ENCODE measurements at places on chromosomes 3 and 15. TPM values are rescaled to one million over a fixed set of nuclear protein-coding genes. Genes with fewer than 3 reads are reported as not detected.

DNA sequence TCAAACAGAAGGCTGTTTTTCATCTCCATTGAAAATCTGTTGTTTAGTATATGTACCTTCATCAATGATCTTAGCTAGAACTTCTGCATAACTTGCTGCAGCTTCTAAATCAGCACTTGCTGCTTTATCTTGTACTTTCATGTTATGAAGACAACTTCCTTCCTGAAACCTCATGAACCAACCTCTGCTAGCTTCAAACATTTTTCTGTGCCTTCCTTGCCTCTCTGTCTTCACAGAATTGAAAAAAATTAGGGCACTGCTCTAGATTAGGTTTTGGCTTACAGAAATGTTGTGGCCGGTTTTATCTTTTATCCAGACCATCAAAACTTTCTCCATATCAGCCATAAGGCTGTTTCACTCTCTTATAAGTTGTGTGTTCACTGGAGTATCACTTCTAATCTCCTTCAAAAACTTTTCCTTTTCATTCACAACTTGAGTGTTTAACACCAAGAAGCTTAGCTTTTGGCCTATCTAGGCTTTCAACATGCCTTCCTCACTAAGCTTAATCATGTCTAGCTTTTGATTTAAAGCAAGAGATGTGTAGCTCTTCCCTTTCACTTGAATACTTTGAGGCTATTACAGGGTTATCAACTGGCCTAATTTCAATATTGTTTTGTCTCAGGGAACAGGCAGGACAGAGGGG lies 78.6 kb downstream of the IGSF11 start:
- DNase-seq, result no peak

DNA sequence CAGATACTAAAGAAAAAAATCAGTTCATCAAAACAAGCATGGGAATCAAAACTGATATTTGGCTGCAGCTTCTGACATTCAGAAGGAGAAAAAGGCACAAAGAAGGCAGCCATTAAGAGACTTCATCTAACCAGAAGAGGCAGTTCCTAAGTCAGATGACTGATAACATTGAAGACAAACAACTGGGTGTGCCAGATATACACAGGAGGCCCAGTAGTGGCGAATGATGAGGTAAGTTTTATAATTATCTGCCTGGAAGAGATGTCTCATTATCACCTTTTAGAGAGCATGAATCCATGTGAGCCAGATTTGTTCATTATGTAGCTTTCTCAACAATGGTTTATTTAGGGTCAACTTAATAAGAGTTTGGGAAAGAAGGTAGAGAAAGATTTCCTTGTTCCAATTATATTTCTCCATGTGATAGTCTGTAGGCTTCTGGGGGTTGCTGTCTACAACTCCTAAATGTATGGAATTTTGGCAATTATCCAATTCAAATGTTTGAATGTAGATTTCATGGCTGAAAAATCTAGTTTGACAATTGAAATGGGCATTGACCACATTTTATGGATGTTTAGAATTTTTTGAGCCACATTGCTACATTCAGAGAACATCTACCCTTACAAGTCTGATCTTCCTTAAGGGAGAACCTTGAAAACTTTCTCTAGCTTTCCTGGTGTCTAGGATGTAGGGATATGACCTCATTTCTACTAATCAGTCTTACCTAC lies 50.4 kb upstream of the RASGRF1 start:
- no peak for DNase-seq

GRCh38 chr3:23159929-23160328 lies 43.2 kb upstream of the UBE2E2 start:
- DNase-seq, result no peak

Gene PARP15
- total RNA-seq, result not detected

- no peak for DNase-seq
Measured at GRCh38 chr15:43544266-43544665, 26.9 kb downstream of the MAP1A start.

DNA sequence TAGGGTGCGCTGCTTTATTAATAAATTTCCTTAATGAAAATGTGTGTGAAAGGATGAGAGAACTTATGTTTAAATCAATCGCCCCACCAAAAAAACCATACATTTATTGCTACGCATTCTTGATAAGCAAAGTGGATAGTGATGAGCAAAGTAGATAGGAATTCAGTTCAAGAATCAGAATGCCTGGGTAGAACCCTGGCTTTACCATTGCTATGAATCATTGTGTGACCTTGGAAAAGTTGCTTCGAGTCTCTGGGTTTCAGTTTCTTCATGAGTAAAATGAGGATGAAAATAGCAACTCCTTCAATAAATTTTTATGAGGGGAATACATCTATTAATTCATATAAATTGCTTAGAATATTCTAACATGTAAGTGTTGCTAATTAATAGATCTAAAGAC lies 2.6 kb upstream of the ALCAM start:
- no peak for DNase-seq

Gene FAM81A
- 0.92 TPM for total RNA-seq

Gene LMAN1L
- total RNA-seq, result not detected

DNA sequence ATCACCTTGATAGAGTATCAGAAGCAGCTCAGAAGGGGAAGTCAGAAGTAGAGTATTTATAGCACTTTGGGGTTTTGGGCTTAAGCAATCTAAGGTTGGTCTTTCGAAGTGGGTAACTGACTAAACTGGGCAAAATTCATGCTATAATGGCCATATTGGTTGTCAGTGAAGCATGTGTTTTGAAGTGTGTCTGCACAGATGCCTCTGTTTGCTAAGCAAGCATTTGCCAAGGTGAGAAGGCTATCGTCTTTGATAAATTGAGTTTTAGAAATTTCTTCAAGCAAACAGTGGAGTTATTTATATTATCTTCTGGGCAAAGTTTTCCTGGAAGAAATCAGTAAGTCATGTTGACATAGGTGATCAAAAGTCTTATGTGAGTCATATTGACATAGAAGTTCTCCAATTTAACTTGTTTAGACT lies 412.8 kb upstream of the TGFBR2 start:
- DNase-seq, result no peak

Gene PROK2
- total RNA-seq, result not detected

Gene MYEF2
- total RNA-seq, result 11.5 TPM

Gene GPX1
- 189 TPM for total RNA-seq

Gene GPR176
- 1.0 TPM for total RNA-seq

GRCh38 chr3:190345027-190345821 lies 23.0 kb upstream of the CLDN1 start:
- DNase-seq, result peak; percentile 94

Gene SLC2A2
- total RNA-seq, result not detected

DNA sequence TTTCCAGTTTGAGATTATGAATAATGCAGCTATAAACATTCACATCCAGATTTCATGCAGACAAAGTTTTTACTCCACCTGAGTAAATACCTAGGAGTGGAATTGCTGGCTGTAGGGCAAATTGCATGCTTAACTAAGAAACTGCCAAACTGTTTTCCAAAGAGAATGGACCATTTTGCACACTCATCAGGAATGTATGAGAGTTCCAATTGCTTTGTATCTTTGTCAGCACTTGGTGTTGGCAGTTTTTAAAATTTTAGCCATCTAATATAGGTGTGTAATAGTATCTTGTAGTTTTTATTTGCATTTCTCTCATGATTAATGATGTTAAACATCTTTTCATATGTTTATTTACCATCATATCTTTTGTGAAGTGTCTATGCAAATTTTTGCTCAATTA lies 40.6 kb upstream of the TRIM59 start:
- DNase-seq, result no peak

DNA sequence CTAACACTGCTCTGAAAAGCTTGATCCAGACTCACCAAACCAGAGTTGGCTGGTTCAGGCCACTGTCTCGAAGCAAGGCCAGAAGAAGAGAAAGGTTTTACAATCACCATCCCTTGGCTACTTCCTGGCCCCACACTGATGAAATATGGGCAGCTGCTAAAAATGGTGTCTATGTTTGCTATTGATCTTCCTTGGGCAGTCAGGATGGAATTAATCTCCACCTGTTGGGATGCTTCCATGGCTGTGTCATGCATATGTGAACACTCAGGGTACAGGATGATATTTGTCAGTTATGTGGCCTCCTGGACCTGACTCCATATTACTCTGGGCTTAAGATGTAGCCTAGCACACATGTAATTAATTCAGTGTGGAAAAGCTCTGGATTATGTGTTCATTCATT lies 61.9 kb downstream of the FRMD4B start:
- no peak for DNase-seq

DNA sequence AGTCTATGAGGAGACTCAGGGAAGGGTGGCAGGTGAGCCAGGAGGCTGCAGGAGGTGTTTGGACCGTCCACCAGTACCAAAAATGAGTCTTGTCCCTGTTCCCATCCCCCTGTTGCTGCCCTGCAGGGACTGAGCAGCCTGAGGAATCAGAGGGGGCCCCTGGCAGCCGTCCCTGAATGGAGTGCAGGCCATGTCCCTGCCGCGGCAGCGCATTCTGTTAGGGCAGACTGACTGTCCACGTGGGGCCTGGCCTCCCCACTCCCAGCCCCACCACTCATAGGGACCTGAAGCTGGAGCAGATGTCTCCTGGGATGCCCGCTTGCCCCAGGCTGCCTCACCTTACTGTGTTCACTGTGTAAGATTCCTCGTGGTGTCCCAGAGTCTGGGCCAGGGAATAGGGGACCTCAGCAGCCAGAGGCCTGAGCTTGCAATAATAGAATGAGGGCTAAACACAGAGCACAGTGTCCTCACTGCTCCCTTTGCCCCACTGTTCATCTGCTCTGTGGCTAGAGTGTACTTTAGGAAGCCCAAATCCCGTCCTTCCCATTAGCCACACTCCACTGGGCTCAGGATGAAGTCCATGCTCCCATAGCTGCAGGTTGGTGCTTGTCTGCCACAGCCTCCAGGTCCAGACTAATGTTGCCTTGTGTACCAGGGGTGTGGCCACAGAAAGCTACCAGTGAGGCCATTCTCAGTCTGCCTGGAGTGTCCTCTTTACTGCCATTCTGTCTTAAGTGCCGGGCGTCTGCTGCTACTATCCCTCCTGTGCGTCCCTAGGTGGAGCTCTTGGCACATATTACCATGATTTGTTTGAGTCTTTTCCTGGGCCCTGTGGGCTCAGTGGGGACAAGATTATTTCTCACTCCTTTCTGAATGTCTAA lies 63.2 kb downstream of the HCN4 start:
- DNase-seq, result peak; percentile 58

Gene POLQ
- total RNA-seq, result 4.0 TPM

Gene SCN11A
- total RNA-seq, result not detected

GRCh38 chr3:67550541-67550940 lies 103.9 kb downstream of the SUCLG2 start:
- DNase-seq, result no peak

DNA sequence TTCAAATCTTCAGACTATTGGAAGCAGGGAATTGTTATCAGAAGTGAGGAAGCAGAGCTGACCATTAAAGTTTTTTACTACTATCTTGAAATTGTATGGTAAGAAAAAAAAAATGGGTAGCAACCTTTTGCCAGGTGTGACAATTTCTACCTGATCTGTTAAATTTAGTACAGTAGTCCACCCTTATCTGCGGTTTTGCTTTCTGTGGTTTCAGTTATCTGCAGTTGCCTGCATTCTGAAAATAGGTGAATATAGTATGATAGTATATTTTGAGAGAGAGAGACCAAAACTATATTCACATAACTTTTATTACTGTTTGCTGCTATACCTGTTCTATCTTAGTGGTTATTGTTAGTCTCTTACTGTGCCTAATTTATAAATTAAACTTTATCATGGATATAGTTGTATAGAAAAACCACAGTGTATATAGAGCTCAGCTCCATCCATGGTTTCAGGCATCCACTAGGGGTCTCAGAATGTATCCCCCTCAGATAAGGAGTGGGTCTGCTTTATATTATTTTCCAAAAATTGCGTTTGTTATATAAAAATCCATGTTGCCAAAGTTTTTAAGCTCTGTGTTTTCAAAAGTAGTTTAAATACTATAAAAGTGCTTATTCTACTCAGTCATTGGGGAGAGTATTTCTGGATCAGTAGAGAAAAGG lies 69.9 kb downstream of the PTPRG start:
- no peak for DNase-seq

- no peak for DNase-seq
Measured at GRCh38 chr3:99013777-99014315, 112.4 kb upstream of the DCBLD2 start.

DNA sequence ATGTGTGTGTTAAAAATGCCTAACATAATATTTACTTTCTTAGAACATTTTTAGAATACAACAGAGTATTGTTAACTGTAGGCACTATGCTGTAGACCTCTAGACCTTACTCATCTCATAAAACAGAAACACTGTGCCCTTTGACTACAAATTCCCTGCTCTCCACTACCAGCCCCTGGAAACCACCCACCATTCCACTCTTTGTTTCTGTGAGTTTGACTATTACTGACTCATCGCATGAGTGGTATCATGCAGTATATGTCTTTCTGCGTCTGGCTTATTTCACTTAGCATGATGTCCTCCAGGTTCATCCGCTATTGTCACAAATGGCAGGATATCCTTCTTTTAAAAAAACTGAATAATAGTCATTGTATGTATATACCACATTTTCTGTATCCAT lies 216.7 kb upstream of the CFAP20DC start:
- no peak for DNase-seq

Gene KATNBL1
- 40.9 TPM for total RNA-seq

Gene ITIH3
- total RNA-seq, result not detected

DNA sequence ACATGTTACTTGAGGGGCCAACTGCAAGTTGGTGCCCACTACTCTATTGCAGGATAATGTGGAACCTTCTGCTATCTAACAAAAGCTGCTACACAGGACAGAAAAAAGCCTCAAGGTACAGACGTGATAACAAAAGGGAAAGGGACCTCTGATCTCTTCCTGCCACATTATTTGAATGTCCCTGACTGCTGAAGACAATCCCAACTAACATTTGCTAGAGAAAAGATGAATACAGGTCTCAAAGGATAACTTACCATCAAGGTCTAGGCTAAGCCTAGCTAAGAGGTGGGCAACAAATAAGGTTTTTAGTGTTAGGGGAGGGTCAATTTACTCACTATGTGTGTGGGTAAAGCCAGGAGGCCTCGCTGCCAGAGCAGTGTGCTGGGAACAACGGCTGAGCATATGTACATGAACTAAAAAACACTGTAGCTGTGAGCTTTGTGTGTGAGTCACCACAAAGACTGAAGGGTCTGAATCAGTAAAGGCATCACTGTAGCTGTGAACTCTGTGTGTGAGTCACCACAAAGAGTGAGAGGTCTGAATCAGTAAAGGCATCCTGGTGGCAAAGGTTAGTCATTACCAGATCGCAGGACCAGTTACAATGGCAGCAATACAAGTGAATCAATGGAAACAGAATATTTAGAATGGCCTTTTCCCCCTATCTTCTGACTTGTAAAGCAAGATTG lies 111.7 kb downstream of the LMLN start:
- DNase-seq, result peak; percentile 64

- no peak for DNase-seq
Measured at GRCh38 chr3:134029734-134030378, at the start of gene SLCO2A1. Gene SLCO2A1 (minus strand): TSS chr3:134029925. CDS start chr3:134029802, 123 bp downstream.

Gene CLRN1
- not detected for total RNA-seq

- DNase-seq, result no peak
Measured at GRCh38 chr15:94036156-94036555, 195.2 kb upstream of the MCTP2 start.

Gene DAZL
- 1.8 TPM for total RNA-seq

Data from NCI-H460 (cell line).